ENCODE measurements at places on chromosomes 4 and X. TPM values are rescaled to one million over a fixed set of nuclear protein-coding genes. Genes with fewer than 3 reads are reported as not detected.

DNA sequence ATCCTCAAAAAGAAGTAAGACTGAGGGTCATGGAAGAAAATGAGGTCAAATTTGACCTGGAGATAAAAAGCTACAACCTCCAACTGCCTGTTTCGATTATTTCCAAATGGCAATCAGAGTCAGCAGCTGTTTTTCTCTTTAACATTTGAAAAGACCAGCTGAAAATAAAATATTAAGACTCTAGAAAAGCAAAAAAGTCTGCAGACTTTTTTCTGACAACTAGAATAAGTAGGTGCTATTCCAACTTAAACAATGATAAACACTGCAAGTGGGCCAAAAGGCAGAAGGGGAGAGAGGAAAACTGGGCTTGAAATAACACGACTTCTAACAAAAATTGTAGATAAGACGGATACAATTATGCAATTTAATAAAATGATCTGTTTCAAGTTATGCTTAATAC, 110.4 kb downstream of the LRBA start:
- DNase-seq = no peak

- DNase-seq = no peak
Observed at GRCh38 chrX:115609621-115610020, 48.6 kb downstream of the PLS3 start.

DNA sequence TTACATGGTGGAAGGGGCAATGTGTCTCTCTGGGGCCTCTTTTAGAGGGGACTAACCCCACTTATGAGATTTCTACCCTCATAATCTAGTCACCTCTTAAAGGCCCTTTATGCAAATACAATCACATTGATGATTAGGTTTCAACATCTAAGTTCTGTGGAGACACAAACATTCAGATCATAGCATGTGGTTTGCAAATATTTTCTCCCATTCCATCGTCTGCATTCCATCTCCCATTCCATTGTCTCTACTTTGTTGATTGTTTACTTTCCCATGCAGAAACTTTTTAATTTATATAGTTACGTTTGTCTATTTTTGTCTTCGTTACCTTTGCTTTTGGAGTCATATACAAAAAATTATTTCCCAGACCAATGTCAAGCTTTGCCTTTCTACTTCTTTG, 927.5 kb upstream of the INTU start:
- peak; percentile 42 for DNase-seq

DNA sequence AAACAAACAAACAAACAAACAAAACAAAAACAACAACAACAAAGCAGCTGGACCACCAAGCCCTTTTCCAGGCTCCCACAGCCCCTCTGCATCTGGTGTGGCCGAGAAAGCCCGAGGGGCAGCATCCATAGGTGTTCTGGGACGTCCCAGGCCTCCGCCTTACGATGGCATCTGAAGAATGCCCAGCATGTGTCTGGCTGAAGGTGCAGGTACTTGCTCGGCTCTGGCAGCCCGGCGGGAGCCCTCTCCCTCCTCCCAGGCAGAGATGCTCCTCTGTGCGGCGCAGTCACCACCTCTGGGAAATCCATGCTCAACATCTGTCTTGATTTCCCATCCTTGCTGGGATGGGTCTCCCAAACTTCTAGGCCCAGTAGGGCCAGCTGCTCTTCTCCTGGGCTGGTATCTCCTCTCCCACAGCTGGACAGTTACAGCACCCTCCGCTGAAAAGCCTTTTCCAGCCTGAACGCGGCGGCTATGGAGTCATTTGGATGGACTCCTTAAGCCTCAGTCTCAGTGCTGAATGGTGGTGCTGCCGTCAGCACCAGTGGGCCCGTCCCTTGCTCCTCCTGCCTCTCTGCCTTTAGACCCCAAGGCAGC, 4.3 kb downstream of the PSAPL1 start:
- DNase-seq = no peak

- DNase-seq = no peak
Observed at GRCh38 chr4:15011166-15011565, 8.9 kb downstream of the CPEB2 start.

GRCh38 chr4:124509151-124509550, 203.4 kb downstream of the ANKRD50 start:
- DNase-seq = no peak

Gene HSFX4
- total RNA-seq = not detected

Gene CT45A2
- not detected for total RNA-seq
